Right renal pelvis (tissue), 4 donors: ENCODE measurements at places on chromosomes 2 and 18. TPM values are rescaled to one million over a fixed set of nuclear protein-coding genes. Genes with fewer than 3 reads are reported as not detected.

DNA sequence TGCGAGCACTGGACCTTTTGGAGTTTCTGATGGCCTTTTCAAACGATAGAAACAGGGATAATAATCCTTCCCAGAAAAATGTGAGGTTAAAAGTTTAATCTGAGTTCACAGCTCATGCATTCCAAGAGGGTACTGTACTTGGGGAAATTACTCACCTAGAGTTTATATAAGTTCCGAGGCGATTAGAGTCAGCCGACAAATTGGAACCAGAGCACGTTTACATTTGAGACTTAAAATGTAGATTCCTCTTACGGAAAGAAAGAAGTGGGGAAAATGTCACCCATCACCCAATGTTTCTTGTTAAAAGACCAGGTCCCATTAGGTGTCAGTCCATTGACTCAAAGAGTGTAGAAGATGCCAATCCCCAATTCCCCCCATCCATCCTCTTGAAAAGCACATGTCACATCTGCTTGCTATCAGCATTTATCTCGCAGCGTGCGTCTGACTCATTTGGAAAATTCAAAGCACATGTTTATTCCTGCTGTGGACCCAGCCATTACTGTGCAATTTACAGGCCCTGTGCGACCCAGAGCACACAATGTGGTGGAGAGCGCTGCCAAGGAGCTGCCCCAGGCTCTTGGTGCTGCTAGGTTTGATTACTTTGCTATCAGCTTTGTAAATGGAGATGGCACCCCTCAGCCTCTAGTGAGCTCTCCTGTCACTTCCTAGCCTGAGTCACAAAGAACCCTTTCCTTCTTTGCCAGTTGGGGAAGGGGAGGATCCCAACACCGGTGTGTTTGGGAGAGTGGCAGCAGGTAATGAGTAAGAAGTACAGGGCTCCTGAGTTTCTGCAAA is 104.8 kb downstream of the COLEC12 start:
- no peak for DNase-seq

- no peak for DNase-seq
Observed at GRCh38 chr2:46326231-46326980, 29.2 kb downstream of the EPAS1 start.

DNA sequence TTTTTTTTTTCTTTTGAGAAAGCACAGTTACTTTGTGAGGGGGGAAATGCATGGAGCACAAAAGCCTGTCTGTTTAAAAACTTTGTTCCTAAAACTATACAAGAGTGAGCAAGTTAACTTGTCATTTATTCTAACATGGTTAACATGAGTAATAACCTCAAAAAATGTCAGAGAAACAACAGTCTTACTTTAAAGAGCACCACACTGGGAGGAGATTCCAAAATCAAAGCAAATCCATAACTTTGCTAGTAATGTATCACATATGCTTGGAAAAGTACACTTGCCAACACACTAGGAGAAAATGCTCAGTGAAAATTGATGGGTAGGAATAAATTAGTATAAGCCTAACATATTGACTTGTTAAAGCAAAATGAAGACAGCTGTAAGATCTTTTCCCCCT is 157.1 kb downstream of the PRPF40A start:
- DNase-seq = no peak

DNA sequence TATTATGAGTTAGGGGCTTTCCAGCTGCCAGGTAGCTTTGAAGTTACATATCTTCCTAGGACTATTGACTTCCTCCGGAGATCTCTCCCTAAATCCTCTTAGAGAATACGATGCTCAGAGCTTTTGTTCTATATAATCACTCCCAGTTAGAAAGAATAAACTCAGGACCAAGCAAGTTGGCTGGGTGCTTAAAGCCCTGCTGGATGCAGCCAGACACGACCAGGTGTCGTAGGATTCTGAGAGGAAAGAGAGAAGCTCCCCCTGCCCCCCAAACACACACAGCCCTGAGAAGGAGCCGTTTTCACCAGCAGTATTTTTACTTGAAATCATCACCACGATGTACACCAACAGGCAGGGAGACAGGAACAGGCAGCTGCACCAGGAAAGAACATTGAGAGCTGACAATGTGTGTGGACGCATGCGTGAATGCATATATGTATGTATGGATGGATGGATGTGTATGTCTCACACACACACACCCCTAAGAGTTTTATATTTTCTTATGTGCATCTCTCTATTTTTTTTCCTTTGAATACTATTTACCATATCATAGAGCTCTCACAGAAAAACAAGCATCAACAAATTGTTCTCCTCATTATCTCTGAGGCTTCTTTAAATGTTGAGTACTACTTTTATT is 382.6 kb downstream of the EPHA4 start:
- no peak for DNase-seq

- no peak for DNase-seq
Observed at GRCh38 chr18:56285387-56286065, 352.9 kb downstream of the TXNL1 start.

DNA sequence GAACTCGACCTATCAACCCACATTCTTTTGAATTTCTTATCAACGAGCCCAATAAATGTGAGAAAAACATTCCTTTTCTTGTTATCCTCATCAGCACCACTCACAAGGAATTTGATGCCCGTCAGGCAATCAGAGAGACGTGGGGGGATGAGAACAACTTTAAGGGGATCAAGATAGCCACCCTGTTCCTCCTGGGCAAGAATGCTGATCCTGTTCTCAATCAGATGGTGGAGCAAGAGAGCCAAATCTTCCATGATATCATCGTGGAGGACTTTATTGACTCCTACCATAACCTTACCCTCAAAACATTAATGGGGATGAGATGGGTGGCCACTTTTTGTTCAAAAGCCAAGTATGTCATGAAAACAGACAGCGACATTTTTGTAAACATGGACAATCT is 378.2 kb downstream of the STK39 start:
- DNase-seq = no peak

- DNase-seq = no peak
Observed at GRCh38 chr2:230981704-230982103, 14.2 kb upstream of the SPATA3 start.

DNA sequence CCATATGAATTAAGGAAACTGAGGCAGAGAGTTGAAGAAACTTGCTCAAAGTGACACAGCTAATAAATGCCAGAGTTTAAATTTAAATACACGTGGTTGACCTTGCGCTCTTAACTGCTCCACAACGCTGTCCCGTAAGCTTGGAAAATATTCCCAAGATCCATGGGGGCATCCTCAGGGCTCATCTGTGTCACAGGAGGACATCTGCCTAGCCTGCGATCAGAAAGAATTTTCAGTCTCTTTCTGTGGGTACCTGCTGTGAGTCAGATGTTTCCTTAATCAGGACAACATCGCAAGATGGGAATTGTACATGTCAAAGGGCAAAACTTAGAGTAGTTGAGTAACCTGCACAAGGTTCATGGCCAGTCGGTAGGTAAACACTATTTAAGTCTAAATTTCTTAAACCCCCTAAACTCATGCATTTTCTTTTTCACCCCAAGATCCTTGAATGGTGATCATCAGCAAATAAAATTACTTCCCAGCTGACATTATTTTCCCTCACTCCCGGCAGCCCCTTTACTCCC is 1.4 kb downstream of the CMPK2 start:
- no peak for DNase-seq

DNA sequence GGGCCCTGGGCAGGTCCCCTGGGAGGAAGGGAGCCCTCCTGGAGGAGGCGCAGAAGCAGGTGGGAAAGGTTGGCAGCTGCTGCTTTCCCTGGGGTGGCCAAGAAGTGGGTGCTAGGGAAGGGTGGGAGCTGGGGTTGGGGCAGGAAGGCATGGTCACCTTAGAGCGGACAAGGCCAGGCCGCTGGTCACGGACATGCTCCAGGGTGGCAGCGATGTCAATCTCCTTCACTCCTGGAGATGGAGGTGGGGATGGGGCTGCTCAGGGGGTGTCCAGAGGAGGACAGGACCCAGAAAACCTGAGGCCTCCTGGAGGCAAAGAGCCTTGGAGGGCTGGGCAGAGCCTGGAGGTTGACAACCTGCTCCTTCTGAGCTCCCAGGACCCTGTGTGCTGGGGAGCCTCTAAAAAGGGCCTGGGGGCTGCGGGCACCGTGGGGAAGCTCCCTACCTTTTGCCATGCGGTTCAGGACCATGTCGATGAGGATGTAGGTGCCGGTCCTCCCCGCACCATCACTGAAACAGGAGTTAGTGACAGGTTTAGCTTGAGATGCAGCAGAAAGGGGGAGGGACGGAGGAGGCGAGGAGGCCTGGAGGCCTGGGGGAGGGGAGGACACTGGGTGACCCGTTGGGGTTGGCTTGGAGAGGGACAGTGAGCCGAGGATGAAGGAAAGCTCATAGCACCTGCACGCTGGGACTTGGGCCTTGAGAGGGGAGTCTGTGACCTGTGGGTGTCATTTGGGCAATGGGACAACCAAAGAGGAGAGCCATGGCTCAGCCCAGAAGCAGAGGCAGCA is 11.4 kb downstream of the DNAJB2 start:
- DNase-seq = no peak

- peak; percentile 45 for DNase-seq
Observed at GRCh38 chr2:238847841-238848690, at the start of gene TWIST2. Gene TWIST2, plus strand, starts transcription at chr2:238848085. Its CDS starts 131 bp downstream, at chr2:238848216.

DNA sequence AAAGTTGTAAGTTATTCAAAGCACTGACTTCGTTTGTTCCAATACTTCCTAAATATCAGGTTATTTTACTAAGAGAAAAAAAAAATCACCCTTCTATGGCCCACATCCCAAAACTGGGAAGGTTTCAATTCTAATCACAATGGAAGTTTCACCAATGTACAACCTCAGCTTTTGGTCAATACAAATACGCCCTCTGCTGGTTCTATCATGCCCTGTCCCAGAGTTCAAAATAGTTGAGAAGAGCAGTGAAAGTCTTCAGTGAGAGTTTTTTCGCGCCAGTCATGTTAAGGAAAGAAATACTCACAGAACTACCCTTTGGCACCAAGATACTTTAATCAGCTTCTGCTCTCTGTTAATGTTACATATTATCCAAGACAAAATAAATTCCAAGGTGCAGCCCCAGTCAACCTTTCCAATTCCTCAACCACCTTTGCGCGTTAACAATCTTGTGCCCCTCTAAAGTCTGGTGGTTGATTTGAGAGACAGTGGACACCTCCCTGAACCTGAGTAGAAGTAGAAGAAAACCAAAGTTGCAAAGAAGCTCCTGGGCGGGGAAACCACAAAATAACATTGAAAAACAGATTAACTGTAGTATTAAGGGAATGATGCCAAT is 59.9 kb downstream of the SUMO1 start:
- peak; percentile 64 for DNase-seq

- DNase-seq = no peak
Observed at GRCh38 chr2:238643400-238643907, 204.4 kb upstream of the TWIST2 start.

DNA sequence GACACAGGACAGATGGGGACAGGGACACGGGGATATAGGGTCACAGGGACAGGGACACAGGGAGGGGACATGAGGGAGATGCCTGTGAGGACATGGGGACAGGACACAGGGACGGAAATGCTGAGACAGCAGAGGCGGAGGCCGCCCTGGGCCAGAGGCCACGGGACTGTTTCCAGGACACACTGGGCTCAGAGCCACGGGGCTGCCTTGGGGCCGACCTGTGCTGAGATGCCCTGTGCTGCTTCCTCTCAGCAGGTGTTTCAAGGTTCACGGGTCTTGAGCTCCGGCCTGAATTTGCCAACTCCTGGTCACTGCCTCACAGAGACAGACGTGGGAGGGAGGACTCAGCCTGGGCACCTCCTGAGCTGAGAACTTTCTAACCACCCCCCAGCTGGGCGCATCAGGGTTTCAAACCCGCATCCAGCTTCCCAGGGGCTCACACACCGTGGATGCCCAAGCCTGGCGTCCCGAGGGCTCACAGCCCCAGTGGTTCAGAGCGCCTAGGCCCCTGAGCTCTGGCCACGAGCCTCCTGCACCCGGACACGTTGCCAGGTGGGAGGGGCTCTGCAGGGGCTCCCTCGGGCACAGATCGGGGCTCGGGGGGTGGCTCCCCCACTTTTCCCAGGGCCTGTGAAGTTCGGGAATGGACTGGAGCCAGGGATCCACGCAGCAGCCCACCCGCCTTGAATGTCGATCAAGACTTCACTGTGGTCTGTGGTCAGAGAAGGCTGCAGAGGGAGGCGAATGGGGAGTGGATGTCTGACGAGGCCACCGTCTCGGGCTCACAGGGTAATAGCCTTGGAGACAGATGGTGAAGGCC is 64.1 kb downstream of the SLC66A2 start:
- DNase-seq = no peak

DNA sequence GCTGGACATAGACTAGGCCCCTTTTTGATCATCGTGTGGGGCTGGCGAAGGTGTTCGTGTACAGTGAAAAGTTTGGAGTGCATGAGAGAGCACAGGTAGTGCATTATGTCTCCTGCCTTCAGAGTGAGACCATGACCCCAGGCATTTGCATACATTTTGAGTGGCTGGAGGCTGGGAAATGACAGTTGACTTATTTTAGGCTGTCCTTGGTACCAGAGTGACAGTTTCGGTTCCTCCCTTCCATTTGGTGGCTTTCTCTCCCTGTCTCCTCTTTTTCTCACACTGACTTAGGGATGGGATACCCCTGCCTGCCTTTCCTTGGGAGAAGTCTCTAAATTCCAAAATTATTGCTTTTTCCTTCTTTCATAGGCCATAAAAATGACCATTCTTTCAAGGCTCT is 20.1 kb downstream of the SERPINB12 start:
- no peak for DNase-seq

The ACADL gene
- polyA plus RNA-seq = 19.1 TPM

The DCDC2C gene
- 0.27 TPM for polyA plus RNA-seq

The ASB3 gene
- polyA plus RNA-seq = 31.8 TPM

The RGPD3 gene
- 0.10 TPM for polyA plus RNA-seq

The SLC5A7 gene
- polyA plus RNA-seq = 1.1 TPM

The COLEC12 gene
- polyA plus RNA-seq = 30.0 TPM

The SP140L gene
- polyA plus RNA-seq = 8.3 TPM

The FIGN gene
- polyA plus RNA-seq = 12.3 TPM

The NGEF gene
- polyA plus RNA-seq = 2.8 TPM
